ENCODE measurements at places on chromosomes 3 and 15. TPM values are rescaled to one million over a fixed set of nuclear protein-coding genes. Genes with fewer than 3 reads are reported as not detected.

Gene LSMEM2
- total RNA-seq: not detected

DNA sequence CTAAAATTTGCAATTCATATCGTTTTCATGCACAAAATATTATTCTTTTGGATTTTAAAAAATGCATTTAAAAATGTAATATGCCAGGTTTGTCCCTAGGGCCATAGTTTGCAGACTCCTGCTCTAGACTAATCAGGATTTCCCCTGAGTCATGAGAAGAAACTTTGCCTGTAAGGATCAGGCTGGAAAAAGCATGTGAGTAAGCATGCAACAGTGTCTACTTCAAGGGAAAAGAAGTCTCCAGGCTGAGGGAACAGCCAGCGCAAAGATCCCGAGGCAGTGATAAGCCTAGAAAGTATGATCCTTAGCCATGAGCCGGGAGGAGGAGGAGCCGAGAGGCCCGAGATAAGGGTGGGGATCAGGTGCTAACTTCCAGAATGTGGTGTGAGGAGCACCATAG is 382.8 kb upstream of the CFAP20DC start:
- no peaks in the 10 kb centered on the region for H3K4me1 ChIP-seq
- no peak overlapping the region for H3K4me3 ChIP-seq
- H3K36me3 ChIP-seq: no peaks in the 10 kb centered on the region
- DNase-seq: no peak

- no peak for DNase-seq
- H3K27ac ChIP-seq: no peak overlapping the region
- H3K36me3 ChIP-seq: no peaks in the 10 kb centered on the region
- no peak overlapping the region for H3K4me3 ChIP-seq
- no peaks in the 10 kb centered on the region for H3K27me3 ChIP-seq
Observed at GRCh38 chr15:65339416-65339815, 34.9 kb downstream of the RNU5B-1 start.

Gene CLDN18
- not detected for total RNA-seq

Gene U2SURP
- total RNA-seq: 108 TPM

All from thyroid gland (tissue), 4 donors.